ENCODE measurements at places on chromosomes 11 and 22.

GRCh38 chr22:33542153-33542552, 378.1 kb downstream of the LARGE1 start:
- DNase-seq = no peak

DNA sequence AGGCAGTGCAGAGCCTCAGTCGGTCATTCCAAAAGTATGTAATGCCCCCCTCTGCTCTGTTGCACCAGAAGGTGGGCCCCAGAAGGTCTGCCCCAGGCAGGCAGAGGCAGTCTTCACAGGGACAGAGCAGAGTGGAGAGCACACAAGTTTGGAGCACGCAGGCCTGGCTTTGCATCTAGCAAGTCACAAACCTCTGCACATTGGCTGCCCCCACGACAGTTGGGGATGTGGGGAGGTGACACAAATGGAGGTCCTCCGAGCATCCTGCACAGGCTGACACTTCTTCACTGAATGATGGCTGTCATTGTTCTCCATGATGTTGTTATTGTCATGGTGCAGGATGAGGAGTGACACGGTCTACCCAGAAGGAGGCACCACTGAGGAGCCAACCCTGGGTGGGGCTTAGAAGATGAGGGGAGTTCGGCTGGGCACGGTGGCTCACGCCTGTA, 11.9 kb downstream of the TOM1 start:
- DNase-seq = no peak

GRCh38 chr11:127943152-127943551, 644.2 kb downstream of the ETS1 start:
- DNase-seq = no peak

DNA sequence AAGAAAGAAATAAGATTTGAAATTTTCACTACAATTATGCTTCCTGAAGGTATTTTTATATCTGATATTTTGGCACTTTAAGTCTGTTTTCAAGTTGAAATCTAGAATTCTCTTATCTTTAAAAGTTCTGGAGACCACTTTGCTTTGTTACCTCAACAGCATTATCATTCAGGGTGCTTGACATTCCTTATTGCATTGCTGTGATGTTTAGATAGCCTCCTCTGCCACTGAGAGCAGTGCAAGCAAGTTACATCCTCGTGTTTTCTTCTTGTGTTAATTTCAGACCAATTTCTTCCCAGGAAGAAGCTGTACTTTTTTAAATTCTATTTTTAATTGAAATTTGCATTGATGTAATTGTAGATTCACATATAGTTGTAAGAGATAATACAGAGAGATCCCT, 333.9 kb upstream of the KIRREL3 start:
- DNase-seq = no peak

DNA sequence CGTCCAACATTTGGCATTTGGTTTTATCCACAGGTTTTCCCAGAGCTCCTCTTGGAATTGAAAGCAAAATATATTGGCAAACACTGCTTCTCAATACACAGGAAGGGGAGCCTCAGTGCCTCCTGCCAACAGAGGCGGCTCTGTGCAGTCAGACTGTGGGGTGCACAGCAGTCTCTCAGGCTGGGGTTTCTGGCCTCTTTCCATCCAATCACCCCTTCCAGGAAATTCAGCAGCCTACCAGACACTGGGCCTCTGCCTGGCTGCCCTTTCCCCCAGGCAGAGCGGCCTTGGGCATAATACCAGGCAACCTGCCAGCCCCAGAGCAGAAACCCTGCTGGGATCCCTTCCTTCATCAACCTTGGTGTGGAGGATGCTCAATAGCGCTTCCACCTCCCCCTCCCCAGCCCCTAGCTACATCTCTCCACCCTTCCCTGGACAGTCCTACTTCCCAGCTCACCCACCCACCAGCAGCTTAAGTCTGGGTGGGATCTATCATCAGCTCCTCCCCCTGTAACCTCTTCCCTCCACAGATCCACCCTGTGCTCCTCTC, 17.8 kb upstream of the RAPSN start:
- DNase-seq = no peak

DNA sequence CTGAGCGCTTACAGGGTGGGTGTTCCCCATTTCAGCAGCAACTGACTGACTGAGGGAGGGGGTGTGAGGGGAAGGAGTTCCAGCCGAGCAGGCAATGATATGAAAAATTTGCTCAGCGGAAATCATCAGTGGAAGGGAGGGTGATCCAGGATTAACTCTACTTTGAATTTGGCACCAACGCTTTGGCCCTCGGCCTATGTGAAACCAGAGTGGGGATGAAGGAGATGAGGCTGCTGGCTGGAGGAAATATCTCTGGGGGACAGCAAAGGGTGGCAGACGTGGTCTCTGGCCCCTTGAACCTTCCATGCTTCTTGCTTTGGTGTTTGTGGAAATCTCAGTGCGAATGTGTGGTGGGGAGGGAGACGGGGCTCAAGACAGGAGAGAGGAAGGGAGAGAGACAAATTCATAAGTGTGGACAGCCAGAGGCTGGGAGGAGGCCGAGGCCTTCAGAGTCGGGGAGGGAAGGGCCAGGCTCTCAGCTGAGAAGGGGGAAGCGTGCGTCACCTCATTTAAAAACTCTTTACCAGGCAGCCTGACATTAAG, 83.6 kb downstream of the FDX1 start:
- no peak for DNase-seq

DNA sequence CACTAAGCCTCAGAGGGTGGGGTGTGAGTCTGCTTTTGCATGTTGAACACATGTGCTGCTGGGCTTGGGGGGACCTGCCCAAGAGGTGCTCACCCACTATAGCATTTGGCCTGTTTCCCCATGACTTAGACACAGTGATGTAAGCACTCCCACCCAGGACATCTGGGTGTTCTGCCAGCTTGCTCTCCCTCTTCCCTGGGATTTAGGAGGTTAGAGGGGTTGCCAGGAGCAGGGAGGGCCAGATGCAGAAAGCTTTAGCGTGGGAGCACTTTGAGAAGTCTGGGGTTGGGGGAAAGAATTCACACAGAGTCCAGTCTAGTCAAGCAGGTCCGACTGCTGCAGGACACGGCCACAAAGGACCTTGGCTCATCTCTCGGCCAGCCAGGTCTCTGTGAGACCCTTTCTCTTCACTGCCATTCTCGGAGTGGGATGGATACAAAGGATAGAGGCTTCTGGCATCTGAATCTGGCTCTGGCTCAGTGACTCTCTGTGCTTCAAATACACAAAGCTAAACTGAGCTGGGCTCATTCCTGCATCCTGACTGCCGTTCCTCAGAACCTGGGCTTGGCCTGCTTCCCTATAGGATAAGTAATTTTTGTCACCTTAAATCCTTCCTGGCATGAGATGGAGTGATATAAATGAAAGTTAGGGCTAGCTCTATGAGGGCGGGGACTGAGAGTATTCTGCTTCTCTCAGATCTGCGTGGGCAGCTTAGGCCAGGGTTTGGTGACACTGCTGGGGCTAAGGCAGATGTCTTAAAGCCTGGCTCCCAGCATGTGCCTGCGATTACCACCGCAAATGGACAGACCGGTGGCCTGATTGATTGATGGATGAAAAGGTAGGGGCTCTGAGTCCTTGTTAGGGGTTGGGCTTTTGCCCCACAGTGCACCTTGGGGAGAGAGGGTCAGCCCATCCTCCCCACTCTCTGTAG, 14.5 kb downstream of the USP2 start:
- DNase-seq = no peak

DNA sequence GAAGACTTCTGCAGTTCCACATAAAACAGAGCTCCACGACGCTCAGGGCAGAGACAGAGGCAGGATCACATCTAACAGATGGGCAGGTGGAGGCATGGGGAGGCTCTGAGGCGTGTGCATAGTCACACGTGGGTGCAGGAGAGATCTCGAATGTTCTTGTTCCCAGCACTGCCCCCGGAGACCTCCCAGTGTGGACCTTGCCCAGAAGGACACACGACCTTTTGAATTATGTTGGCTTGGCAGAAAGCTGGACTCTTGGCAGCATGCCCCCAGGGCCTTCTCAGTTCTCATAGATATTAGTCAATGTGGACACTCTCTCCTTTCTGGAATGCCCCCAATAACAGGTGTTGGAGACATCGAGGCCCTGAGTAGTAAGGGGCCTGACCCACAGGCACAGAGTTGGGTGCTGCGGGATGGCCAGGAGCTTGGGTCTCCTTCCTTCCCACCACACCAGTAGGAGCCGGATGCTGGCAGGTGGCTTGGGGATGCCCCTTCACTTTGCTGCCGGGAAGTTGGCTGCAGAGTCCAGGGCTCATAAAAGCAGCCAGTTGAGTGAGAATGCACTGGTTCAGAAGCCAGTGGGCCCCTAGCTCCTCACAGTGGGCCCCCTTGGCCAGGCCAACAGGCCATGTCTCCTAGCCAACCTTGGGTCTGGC, 12.1 kb downstream of the MYEOV start:
- no peak for DNase-seq

DNA sequence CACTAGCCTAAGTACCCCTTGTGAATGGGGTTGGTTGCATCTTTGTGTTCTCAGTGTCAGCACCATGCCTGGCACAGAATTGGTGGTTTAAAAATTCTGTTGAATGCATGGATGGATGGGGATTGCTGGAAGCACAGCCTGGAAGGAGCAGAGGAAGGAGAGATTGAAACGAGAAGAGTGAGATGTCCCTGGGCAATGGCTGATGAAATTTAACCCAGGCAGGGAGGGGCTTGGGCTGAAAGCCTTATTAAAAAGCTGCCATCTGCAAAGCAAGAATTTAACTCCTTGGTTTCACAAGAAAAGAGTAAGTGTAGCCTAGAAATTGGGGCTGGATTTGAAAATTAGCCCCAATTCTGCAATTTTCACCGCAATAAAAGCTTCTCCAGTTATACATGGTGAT, 126.7 kb downstream of the TEAD1 start:
- no peak for DNase-seq

DNA sequence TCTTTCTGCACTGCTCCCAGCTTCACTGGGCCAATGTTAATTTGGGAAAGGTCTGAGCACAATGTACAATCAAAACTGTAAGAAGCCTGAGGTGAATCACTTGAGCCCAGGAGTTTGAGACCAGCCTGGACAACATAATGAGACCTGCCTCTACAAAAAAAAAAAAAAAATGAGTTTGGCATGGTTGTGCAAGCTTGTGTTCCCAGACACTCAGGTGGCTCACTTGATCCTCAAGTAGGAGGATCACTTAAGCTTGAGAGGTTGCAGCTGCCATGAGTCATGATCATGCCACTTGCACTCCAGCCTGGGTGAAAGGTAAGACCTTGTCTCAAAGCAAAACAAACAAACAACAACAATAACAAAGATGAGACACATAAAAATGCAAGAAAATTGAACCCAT, 38.6 kb upstream of the SC5D start:
- DNase-seq = no peak

DNA sequence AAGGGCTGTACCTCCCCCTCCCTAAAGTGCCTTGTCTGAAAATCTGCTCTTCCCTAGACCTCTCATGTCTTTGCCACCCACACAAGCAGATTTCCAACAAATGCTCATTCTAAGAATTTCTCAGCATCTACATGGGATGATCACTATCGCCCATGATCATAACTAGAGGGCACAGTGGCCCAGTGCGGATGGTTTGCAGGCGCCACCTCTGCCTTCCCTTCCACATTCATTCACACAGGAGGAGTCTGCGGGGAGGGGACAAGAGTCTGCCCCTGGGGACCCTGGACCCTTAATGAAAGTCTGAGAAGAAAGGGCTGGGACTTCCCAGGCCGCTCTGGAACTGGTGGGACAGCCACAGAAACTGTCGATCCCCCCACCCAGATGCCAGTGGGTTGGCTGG, 28.9 kb downstream of the KCTD17 start:
- no peak for DNase-seq

GRCh38 chr11:56543157-56543556, at the start of gene OR5M11:
Gene OR5M11 (minus strand): TSS chr11:56543257. CDS start chr11:56543257, 0 bp downstream.
- DNase-seq = no peak

DNA sequence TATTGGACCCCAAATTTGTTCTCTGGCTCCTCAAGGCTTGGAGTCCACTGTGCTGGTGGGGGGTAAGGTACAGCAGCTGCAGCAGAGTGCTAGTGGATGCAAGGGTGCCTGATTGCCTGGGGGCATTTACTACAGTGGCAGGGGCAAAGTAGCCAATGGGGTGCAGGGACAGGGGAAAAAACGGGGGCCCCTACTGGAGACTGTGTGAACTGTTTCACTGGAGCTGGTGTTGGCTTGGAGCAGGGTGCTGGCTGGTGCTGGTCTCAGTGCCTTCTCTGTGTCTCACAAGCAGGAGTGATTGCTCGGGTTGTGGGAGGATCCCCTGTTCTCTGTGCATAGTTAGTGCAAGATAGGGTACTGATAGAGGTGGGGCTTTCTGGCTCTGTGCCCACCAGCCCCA, 935.9 kb downstream of the JRKL start:
- DNase-seq = no peak

DNA sequence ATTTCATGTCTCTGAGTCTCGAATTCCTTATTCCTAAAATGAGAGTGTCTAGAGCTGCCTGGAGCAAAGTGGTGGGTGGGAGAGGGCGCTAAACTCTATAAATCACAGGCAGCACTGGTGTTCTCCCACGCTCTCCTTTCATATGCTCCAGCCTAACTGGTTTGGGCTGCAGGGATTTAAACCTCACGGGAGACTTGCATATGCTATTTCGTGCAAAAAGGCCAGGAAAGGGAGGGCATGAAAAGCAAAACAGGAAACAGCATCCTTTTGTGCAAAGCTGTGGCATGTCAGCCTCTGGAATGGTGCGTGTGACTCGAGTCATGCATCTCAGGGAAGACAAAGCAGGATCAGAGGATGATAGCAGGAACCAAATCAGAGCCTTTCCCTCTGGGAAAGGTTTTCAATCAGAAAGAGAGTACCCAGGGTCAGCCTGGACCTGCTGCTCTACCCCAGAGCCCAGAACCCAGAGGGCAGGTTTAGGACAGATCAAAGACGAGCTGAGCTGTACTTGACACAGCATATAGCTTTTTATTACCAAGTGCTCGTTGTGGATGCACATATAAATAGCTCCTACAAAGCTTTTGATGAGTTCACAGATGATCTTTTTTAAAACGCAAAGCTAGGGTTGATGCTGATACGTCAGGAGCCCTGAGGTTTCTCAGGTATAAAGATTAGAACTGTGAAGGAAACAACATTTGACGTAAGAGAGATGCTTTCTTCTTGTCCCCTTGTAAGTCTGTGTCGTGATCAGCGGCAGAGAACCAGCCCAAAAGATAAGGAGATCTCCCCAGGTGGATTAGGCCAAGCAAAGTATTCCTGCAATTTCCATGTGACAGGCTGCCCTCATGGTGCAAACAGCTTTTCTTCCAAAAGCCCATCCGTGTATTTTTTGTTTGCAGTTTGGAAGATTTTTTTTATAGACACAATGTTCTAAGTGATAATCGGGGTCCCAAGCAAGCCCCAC, 46.2 kb upstream of the YWHAH start:
- DNase-seq = no peak

- peak; percentile 44 for DNase-seq
These were observed 2.4 kb upstream of the FGF3 start for GRCh38 chr11:69821511-69822040.

Data from RPMI8226 (cell line).